ENCODE measurements at places on chromosomes 16 and 17. TPM values are rescaled to one million over a fixed set of nuclear protein-coding genes. Genes with fewer than 3 reads are reported as not detected.

DNA sequence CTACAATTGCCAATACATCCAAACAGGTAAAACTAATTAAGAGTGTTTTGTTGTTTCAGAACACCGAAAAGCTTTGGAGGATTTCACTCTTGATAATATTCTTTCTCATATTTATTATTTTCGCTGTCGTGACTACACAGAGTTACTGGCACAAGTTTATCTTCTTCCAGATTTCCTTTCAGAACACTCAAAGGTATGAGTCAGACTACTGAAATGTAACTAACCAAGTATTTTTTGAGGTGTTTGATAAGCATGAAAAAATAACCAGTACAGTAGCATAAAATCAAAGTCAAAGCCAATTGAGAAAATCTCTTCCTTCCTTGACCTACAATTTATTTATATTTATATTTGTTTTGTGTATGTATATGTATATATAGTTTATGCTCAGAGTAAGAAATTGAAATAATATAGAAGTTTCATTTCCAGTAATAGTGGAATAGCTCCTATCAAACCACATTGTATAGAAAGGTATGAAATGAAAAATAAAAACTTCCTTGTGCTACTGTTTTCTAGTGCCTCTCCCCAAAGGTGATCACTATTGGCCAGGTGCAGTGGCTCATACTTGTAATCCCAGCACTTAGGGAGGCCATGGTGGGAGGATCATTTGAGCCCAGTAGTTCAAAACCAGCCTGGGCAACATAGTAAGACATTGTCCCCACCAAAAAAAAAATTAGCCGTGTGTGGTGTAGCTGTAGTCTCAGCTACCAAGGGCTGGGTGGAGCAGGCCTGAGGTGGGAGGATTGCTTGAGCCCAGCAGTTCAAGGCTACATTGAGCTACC lies 10.9 kb downstream of the RAD51C start:
- no peaks in the 10 kb centered on the region for H3K27me3 ChIP-seq
- H3K4me3 ChIP-seq: no peak overlapping the region
- DNase-seq: no peak

The SERPINF2 gene
- total RNA-seq: 0.79 TPM

GRCh38 chr16:2816751-2817339 lies at the start of gene PRSS21:
Gene PRSS21 (plus strand): TSS chr16:2817237. CDS start chr16:2817269, 32 bp downstream.
- H3K27ac ChIP-seq: no peak within 1 kb of the TSS
- H3K4me3 ChIP-seq: no peak within 1 kb of the TSS
- H3K36me3 ChIP-seq: no peaks in the 10 kb centered on the region
- H3K27me3 ChIP-seq: peaks cover under 1% of the 10 kb centered on the region
- H3K4me1 ChIP-seq: no peaks in the 10 kb centered on the region

- no peak for DNase-seq
- no peak overlapping the region for H3K27ac ChIP-seq
- peaks cover 22% of the 10 kb centered on the region for H3K4me1 ChIP-seq
- H3K27me3 ChIP-seq: peaks cover 35% of the 10 kb centered on the region
These were observed 914 bp upstream of the GPRC5B start for GRCh38 chr16:19885451-19886072.

All from activated CD4-positive, alpha-beta T cell treated with anti-CD3 and anti-CD28 coated beads, Interleukin-2, amount 10 ng/mL, durations not matched to agents 7 days and 5 days (primary cell).